ENCODE measurements at places on chromosomes 3 and 15.

GRCh38 chr3:72977060-72977808 lies 19.4 kb upstream of the PPP4R2 start:
- DNase-seq, result no peak

- no peak for DNase-seq
These were observed at the start of gene INSYN1 for GRCh38 chr15:73753250-73754130. Gene INSYN1, minus strand, starts transcription at chr15:73753351. Its CDS starts 2,221 bp downstream, at chr15:73751130.

- peak; percentile 25 for DNase-seq
These were observed 205.9 kb upstream of the IGF1R start for GRCh38 chr15:98442379-98442833.

DNA sequence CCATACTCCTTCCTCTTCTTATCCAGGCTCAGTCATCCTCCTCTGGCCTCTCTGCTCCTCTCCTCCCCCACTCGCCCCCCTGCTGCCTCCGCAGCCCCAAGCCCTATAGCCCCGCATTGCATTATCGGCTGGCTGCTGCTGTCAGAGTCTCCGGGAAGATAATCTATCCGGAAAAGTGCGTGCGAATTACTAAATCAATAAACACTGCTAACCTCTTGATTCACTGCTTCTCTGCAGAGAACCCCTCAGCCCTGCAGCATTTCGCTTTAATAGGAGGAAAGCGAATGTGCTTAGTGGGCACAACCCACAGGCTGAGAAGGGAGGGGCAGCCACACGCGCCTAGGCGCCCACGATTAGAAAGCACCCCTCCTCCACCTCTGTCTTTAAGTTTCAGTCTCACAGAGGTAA lies 167.6 kb downstream of the ABHD5 start:
- no peak for DNase-seq

- no peak for DNase-seq
These were observed 27.4 kb downstream of the FOXL2NB start for GRCh38 chr3:138974462-138974861.

- no peak for DNase-seq
These were observed 171.8 kb downstream of the SMAD6 start for GRCh38 chr15:66873856-66874255.

DNA sequence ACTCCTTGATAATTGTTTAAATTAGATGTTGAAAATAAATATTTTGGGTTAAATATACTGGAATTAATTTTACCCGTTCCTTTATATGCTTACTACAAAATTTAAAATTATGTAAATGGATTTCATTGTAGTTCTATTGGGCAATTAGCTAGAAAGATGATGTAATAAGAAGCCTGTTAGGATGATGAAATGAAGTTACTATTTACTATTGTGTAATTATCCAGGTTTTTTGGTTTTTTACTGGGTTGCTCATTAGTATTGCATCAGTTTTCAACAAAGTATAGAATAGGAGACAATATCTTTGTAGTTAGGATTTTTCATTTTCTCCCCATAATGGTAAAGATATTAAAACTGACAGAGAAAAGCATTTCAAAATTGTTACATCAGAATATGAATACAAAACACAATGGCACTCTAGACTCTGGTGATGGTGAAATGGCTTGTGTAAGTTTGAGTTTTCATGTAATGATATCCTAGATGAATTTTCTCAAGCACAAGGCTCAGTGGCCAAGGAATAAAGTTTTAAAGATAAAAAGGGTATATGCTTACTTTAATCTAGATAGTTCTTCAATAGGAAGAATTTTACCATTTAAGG lies 222.0 kb downstream of the P3H2 start:
- no peak for DNase-seq

GRCh38 chr3:51338632-51339031 lies 46.5 kb upstream of the MANF start:
- DNase-seq, result no peak

Data from NCI-H1417 treated with DMSO at 0.1 percent for 48 hours (cell line).